ENCODE measurements at places on chromosomes 2 and 18. TPM values are rescaled to one million over a fixed set of nuclear protein-coding genes. Genes with fewer than 3 reads are reported as not detected.

- DNase-seq, result peak; percentile 44
Measured at GRCh38 chr2:72892506-72893173, 5.4 kb downstream of the SPR start.

- no peak for DNase-seq
Measured at GRCh38 chr2:53938904-53939303, 31.9 kb downstream of the PSME4 start.

RAB11FIP5 gene
- total RNA-seq, result 2.7 TPM

LGALSL gene
- 0.98 TPM for total RNA-seq

GAD1 gene
- total RNA-seq, result 0.55 TPM
